ENCODE measurements at places on chromosomes 13 and 19. TPM values are rescaled to one million over a fixed set of nuclear protein-coding genes. Genes with fewer than 3 reads are reported as not detected.

The NTF4 gene
- total RNA-seq = not detected

The MEGF8 gene
- total RNA-seq = 24.1 TPM

The SULT2A1 gene
- not detected for total RNA-seq

The DNAJC15 gene
- 4.9 TPM for total RNA-seq

The SPRED3 gene
- total RNA-seq = 0.52 TPM

The ZNF850 gene
- 1.3 TPM for total RNA-seq

GRCh38 chr19:18672606-18673337 lies 10.7 kb upstream of the CRTC1 start:
- DNase-seq = no peak
- H3K4me3 ChIP-seq = no peak overlapping the region
- H3K4me1 ChIP-seq = no peaks in the 10 kb centered on the region
- no peaks in the 10 kb centered on the region for H3K27me3 ChIP-seq
- H3K36me3 ChIP-seq = no peaks in the 10 kb centered on the region
- no peak overlapping the region for H3K27ac ChIP-seq

- peaks cover 74% of the 10 kb centered on the region for H3K4me1 ChIP-seq
- no peaks in the 10 kb centered on the region for H3K27me3 ChIP-seq
- no peak overlapping the region for H3K27ac ChIP-seq
- H3K36me3 ChIP-seq = peaks cover 3% of the 10 kb centered on the region
- DNase-seq = no peak
Measured at GRCh38 chr19:56106993-56107392, 14.1 kb downstream of the ZNF787 start.

GRCh38 chr19:12675399-12675798 lies 6.3 kb downstream of the DHPS start:
- no peak overlapping the region for H3K4me3 ChIP-seq
- peaks cover 12% of the 10 kb centered on the region for H3K36me3 ChIP-seq
- peaks cover 18% of the 10 kb centered on the region for H3K4me1 ChIP-seq
- H3K27ac ChIP-seq = no peak overlapping the region
- H3K27me3 ChIP-seq = no peaks in the 10 kb centered on the region

DNA sequence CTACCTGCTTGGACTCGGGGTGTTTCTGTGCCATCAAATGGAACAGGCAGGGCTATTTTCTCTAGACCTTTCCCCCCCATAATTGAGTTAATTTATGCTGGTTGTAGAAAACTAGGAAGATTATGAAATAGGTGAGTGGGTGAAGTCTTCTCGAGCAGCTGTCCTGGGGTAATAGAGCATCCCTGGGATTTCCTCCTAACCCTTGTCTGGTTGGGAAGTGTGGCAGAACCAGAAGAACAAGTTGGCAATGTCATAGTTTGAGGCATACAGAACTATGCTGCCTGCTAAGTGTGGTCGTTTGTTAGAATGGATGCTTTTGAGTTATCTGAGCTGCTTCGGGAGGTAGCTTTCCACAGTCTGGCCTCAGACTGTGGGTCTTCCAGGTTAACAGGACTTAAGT lies 3.7 kb downstream of the GATAD2A start:
- H3K27me3 ChIP-seq = no peaks in the 10 kb centered on the region
- H3K4me1 ChIP-seq = peaks cover 51% of the 10 kb centered on the region
- H3K27ac ChIP-seq = no peak overlapping the region
- no peak for DNase-seq
- no peak overlapping the region for H3K4me3 ChIP-seq

GRCh38 chr19:2356036-2356646 lies 3.9 kb upstream of the TMPRSS9 start:
- DNase-seq = no peak
- no peak overlapping the region for H3K27ac ChIP-seq
- H3K27me3 ChIP-seq = no peaks in the 10 kb centered on the region
- no peaks in the 10 kb centered on the region for H3K36me3 ChIP-seq
- H3K4me3 ChIP-seq = no peak overlapping the region

DNA sequence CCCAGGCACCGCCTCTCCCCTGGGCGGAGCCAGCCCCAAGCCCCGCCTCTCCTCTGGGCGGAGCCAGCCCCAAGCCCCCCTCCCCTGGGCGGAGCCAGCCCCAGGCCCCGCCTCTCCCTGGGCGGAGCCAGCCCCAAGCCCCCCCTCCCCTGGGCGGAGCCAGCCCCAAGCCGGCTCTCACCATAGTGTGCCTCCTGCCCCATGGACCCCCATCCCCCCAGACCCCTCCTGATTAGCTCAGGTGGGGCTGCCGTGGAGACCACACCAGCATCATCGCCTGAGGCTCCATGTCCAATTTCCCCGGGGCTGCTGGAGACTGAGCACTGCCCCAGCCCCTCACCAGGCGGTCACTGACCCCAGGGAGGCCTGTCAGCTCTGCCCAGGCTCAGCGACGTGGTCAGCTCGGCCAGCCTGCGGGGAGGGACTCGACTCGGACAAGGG lies 4.2 kb upstream of the MADCAM1 start:
- H3K4me3 ChIP-seq = no peak overlapping the region
- no peak for DNase-seq
- peaks cover 11% of the 10 kb centered on the region for H3K27me3 ChIP-seq
- peaks cover 22% of the 10 kb centered on the region for H3K4me1 ChIP-seq
- H3K36me3 ChIP-seq = no peaks in the 10 kb centered on the region

DNA sequence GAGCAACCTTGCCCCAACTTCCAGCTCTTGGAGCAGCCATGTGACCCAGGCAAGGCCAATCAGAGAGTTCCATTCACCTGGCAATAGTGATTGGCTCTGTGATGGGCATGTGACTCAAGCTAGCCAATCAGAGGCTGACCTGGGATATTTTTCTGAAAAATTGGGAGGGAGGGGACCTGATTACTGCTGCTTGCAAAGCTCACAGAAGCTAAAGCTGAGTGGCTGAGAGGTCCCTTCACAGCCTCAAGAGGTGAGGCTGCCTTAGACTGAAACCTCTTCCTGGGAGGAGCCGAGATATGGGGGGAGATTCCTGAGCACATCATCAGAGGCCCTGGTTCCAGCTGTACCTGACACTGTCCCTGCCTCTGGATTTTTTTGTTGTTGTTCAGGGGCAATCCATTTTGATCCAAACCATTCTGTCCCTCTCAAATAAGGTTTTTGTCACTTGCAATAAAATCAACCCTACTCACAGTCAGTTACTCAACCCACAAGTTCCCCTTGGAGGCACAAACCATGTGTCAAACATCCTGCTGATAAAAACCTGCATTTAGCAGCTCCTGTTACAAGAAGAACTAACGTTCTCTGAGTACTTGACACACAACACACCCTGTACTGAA lies 4.8 kb downstream of the CIB3 start:
- no peaks in the 10 kb centered on the region for H3K36me3 ChIP-seq
- no peak overlapping the region for H3K27ac ChIP-seq
- DNase-seq = no peak

DNA sequence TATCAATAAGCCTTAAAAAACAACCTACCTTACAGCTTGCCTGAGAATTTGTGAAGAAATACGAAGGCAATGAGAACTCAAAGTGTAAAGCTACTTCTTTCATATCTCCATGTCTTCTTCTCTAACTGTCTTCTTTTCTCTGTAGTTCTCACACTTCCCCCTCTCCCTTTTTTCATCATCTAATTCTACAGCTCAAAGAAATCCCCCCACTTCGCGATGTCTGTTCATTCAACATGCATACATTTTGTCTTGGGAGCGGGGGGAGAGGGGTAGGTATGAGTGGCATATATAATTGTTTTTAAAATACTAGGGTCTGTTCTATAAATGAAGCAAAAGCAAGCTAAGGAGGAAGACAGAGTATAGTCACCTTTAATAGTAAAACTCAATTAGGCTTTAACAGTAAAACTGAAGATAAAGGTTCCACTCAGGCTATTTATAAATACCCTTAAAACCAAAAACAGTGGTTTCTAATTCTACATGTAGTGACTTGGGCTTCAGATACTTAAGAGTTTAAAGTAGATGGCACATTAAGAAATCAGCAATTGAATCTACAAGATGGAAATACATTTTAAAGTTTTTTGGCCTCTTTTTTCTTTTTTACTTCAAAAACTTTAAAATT lies 106.9 kb downstream of the KLF12 start:
- no peak overlapping the region for H3K4me3 ChIP-seq
- H3K27me3 ChIP-seq = no peaks in the 10 kb centered on the region
- no peak for DNase-seq
- no peaks in the 10 kb centered on the region for H3K4me1 ChIP-seq
- no peak overlapping the region for H3K27ac ChIP-seq
- H3K36me3 ChIP-seq = no peaks in the 10 kb centered on the region

DNA sequence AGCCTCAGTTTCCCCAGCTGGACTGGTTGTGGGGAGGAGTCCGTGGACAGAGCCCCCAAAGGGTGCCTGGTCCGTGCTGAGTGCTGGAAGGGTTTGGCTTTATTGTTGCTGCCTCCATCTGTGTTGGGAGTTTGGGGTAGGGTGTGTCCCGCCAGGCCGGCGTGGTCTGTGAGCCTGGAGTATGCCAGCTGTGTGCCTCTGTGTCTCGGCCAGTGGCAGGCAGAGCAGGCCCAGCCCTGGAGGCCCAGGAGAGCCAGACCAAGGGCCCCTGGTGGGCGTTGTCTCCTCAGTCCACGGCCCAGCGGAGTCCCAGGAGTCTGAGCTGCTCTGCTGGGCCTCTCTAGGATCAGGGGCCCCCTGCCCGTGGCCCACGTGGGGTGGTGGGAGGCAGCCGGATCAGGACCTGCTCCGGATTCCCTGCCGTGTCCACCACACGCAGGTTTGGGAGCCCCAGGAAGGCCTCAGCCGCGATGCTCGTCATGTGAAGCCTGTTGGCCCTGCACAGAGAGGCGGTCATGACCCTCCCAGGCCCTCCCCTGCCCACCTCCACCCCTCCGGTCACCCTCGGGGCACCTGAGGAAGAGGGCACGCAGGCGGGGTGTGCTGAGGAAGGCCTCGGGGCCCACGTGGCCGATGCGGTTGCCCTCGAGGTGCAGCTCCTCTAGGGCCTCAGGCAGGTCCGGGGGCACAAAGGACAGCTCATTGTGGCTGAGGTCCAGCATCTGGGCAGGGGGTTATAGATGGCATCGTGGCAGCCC lies 6.6 kb downstream of the PODNL1 start:
- H3K27ac ChIP-seq = no peak overlapping the region
- no peak overlapping the region for H3K4me3 ChIP-seq
- no peaks in the 10 kb centered on the region for H3K4me1 ChIP-seq
- DNase-seq = no peak
- H3K36me3 ChIP-seq = peaks cover 3% of the 10 kb centered on the region

GRCh38 chr13:104318121-104318520 lies 1251.9 kb upstream of the SLC10A2 start:
- no peaks in the 10 kb centered on the region for H3K4me1 ChIP-seq
- H3K4me3 ChIP-seq = no peak overlapping the region
- no peak overlapping the region for H3K27ac ChIP-seq
- DNase-seq = no peak
- H3K36me3 ChIP-seq = no peaks in the 10 kb centered on the region

DNA sequence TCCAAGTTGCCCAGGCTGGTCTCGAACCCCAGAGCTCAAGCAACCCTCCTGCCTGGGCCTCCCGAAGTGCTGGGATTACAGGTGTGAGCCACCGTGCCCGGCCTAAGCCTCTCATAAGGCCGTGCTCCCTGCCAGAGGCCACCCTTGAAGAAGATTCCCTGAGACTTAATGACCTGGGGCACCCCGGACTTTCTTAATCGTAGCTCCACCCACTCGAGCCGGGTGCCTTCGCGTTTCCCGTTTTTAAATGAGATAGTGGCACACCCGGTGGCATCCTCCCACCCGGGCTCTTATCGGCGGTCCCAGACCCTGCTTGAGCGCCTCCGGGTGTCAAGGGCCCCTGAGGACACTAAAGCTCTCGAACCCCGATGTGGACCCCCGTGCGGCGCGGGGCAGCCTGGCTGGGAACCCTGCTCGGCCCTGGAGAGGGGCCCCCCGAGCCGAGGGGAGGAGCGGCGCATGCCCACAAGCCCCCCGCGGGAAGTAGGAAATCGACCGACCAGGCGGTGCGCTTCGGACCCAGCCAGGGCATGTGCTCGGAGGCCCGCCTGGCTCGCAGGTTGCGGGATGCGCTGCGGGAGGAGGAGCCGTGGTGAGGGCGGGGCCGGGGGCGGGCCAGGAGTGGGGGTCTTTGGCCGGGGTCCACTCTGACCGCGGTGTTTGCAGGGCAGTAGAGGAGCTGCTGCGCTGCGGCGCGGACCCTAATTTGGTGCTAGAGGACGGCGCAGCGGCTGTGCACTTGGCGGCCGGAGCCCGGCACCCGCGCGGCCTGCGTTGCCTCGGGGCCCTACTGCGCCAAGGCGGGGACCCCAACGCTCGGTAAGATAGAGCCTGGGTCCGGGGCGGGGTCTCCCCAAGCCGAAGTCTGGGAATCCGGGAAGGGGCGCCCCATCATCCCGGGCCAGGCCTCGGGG lies at the start of gene ANKLE1:
Gene ANKLE1 (plus strand): TSS at position 511 of the 914 bp plus-strand sequence. CDS start 20 bp downstream, at position 531.
- no peak within 1 kb of the TSS for H3K27ac ChIP-seq
- no peaks in the 10 kb centered on the region for H3K36me3 ChIP-seq
- peaks cover 17% of the 10 kb centered on the region for H3K4me1 ChIP-seq
- H3K27me3 ChIP-seq = peaks cover 10% of the 10 kb centered on the region
- no peak for DNase-seq
- H3K4me3 ChIP-seq = no peak within 1 kb of the TSS

- no peak overlapping the region for H3K4me3 ChIP-seq
- DNase-seq = no peak
- H3K4me1 ChIP-seq = no peaks in the 10 kb centered on the region
- no peaks in the 10 kb centered on the region for H3K36me3 ChIP-seq
- H3K27ac ChIP-seq = no peak overlapping the region
Measured at GRCh38 chr19:41587101-41587837, 11.3 kb downstream of the CEACAM21 start.

GRCh38 chr19:16419669-16420335 lies 52.0 kb downstream of the EPS15L1 start:
- DNase-seq = no peak
- H3K36me3 ChIP-seq = peaks cover 10% of the 10 kb centered on the region
- no peak overlapping the region for H3K4me3 ChIP-seq
- H3K27me3 ChIP-seq = no peaks in the 10 kb centered on the region
- no peaks in the 10 kb centered on the region for H3K4me1 ChIP-seq

DNA sequence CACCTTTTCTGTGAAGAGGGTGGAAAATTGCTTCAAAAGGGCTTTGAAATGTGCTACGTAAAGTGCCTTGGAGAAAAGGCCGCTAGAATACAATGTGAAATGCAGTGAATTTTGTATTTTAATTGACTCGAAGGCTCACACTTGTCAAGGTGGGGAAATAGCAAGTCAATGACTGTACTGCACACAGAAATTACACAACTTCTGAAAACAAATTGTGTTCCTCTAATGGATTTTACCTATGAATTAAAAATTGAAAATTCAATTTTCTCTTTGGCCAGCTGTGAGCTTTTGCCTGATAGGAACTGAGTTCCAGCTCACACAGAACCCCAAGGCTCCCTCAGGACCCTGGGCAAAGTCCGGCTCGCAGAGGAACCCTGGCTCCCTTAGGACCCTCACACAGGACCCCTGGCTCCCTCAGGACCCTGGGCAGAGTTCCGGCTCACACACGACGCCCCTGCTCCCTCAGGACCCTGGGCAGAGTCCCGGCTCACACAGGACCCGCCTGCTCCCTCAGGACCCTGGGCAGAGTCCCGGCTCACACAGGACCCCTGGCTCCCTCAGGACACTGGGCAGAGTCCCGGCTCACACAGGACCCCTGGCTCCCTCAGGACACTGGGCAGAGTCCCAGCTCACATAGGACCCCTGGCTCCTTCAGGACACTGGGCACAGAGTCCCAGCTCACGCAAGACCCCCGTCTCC lies 324.9 kb downstream of the UQCRFS1 start:
- H3K4me1 ChIP-seq = peaks cover 7% of the 10 kb centered on the region
- H3K36me3 ChIP-seq = no peaks in the 10 kb centered on the region
- H3K4me3 ChIP-seq = no peak overlapping the region
- no peak for DNase-seq

- DNase-seq = no peak
- H3K4me1 ChIP-seq = peaks cover 28% of the 10 kb centered on the region
- H3K36me3 ChIP-seq = no peaks in the 10 kb centered on the region
- no peak overlapping the region for H3K4me3 ChIP-seq
- peaks cover 4% of the 10 kb centered on the region for H3K27me3 ChIP-seq
Measured at GRCh38 chr19:4908360-4908759, 941 bp upstream of the UHRF1 start.
